Stimulated activated naive CD4-positive, alpha-beta T cell (primary cell): ENCODE measurements at places on chromosomes 12 and 14.

DNA sequence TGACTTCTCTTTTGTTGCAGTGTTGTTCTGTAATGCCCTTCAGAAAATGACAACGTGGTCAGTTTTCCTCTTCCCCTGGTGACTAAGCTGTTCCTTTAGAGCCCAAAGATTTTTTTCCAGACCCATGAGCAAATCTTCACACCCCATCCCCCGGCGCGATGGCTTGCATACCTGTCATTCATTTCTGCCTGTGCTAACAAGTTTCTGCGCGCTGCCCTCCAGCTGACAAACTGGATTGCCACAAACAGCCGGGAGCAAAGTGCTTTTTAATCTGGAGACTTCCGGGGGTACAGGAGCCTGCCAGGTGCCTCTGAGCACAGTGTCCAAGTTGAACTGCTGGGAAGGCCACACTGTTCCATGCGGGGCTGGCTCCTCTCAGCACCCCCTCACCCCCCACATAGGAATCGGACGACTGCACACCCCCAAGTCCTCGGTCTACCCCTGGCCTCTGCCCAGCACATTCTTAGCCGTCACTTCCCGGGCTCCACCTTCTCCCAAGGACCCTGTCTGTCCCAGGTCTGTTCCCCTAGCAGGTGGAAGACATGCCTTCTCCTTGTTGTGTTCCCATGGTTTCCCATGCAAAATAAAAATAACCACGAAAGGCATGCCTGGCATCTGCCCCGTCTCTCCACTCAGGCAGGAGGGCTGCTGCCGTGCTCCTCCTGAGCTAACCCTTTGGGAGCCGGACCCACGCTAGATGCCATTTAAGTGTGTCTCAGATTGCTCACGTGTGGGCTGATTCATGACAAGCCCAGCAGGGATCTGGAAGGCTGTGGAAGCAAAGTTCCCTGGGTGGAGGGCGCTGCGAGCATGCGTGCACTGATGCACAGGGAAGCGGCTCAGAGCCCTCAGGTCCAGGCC, 14.1 kb downstream of the RILPL1 start:
- no peak for DNase-seq

GRCh38 chr12:21566223-21566906, 38.3 kb downstream of the GYS2 start:
- no peak for DNase-seq

- no peak for DNase-seq
Measured at GRCh38 chr12:83841620-83842019, 1071.0 kb downstream of the SLC6A15 start.

- DNase-seq: no peak
Measured at GRCh38 chr12:121582583-121583333, 1.9 kb upstream of the KDM2B start.

DNA sequence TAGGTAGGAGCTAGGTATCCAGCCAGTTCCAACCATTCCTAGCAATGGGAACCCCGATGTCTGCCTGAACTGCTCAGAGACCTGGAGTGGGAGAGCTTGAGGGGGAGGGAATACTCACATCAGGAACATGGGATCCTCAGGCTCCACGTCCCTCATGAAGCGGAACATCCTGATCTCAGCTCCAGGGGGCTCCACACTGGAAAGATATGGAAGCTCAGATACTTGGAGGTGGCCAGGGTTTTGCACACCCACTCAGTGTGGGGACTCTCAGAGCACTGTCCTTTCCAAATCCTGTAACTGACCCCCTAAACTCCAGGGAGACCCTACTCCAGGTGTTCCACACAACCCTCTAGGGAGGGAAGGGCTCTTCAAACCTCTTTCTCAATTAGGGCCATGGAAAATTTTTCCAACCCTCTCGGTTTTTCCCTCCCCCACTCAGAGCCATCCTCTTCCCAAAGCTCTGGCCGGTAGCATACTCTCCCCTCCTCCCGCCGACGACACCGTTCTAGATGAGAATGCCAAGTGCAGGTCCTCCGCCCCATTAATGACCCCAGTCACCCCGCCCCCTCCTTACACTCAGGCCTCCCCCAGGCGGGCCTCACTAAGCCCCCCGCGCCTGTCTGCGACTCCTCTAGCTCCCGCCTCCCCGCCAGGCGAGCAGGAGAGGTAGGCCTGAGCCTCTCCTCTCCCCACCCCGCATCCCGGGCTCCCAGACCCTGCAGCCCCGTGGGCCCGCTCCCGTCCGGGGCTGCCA, 597 bp downstream of the MLF2 start:
- peak; percentile 53 for DNase-seq

GRCh38 chr12:120215766-120216735, 15.1 kb upstream of the RPLP0 start:
- no peak for DNase-seq

DNA sequence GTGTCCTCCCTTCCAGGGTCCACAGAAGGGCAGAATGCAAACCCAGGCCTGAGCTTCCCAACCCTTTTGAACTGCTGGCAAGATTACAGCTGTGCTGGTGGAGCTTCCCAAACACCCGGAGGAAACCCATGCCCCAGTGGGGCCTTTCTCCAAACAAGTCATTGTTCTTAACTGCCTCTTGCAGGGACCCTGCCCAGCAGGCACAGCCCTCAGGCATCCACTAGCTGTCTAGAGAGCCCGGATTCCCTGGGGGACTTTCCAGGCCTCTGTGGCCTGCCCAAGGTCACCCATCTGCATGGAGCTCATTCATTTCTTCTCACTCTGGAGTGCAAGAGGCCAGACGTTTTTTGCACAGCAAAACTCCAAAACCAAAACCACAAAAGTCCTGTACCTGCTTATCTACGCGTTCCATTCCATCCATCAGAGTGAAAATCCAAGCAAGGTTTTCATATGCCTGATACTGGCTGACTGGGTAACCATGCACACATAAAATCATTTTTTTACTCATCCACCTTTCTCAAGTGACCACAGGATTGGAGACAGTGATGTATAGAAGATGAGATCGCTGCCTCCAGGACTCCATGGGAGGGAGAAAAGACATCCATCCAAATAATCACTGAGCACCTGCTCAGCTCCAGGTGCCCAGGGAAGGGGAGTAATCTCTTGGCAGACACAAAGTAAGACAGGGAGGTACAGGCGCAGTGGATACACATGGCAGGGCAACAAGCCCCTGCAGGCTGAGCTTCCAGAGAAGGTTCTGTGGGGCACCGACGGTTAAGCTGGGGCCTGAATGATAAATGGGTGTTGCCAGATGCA, 17.2 kb upstream of the BDKRB2 start:
- DNase-seq: no peak

- DNase-seq: no peak
Measured at GRCh38 chr14:102058961-102059360, 27.9 kb downstream of the HSP90AA1 start.

- DNase-seq: no peak
Measured at GRCh38 chr12:5521456-5522325, 89.8 kb downstream of the NTF3 start.

DNA sequence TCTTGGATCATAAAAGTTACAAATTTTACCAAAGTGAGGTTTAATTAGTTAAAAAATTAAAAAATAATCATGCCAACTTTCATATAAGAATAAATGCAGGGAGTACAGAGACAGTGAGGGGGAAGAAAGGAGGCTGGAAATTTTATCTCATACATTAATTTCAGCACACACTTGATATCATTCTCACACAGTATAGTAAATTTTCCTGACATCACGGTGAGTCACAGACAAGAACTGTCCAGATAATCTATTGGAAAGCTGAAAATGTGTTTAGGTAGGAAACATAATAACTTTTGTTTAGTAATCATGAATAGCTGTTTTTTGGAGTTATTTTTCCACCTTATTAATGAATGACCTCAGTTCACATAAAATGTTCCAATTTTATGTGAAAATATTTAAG, 1204.8 kb downstream of the GALC start:
- no peak for DNase-seq

DNA sequence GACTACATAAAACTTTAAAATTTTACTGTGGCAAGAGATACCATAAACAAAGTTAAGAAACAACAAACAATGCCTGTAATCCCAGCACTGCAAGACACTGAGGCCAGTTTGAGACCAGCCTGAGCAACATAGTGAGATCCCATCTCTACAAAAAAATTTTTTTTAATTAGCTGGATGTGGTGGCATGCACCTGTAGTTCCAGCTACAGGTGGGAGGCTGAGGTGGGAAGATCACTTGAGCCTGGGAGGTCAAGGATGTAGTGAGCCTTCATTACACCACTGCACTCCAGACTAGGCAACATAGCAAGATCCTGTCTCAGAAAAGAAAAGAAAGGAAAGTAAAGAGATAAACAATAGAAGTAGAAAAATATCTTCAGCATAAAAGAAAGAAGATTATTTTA, 3.3 kb upstream of the TEX52 start:
- DNase-seq: no peak

GRCh38 chr14:99389174-99389826, 91.4 kb downstream of the SETD3 start:
- no peak for DNase-seq

DNA sequence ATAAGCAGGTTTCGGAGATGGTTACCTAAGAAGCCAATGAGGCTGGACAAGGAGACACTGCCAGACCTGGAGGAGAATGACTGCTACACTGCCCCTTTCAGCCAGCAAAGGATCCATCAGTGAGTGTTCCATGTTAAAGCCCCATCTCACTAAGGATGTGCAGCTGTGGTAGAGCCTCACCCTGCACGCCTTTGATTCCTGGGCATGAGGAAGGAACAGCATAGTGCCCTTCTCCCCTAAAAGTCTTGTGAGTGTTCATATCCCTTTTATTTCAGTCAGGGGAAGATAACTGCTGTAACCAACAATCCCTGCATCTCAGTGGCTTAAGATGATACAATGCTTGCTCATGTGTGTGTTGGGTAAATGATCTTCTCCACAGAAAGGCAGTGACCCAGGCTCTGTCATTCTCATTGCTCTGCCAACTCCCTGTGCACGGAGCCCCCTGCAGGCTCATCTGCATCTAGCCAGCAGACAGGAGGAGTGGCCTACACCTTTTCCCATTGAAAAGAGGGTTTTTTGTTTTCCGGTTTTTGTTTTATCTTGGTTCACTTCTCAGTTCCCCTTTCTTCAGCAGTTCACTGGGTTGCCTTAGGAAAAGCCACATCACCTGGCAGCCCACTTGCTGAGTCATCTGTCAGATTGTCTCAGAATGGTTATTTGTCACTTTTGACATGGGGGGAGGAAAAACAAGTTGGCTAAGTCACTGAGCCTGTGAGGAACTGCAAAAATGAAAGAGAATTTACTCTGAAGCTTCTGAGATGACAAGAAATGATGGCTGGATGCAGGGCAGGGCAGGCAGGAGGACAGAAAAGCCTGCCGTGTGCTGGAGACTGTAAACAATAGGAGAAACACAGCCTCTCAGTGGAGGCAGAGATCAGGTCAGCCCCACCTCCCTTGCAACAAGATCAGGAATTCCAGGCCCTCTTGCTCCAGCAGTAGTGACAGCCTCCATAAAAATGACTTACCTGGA, 193.3 kb downstream of the ANO4 start:
- no peak for DNase-seq

DNA sequence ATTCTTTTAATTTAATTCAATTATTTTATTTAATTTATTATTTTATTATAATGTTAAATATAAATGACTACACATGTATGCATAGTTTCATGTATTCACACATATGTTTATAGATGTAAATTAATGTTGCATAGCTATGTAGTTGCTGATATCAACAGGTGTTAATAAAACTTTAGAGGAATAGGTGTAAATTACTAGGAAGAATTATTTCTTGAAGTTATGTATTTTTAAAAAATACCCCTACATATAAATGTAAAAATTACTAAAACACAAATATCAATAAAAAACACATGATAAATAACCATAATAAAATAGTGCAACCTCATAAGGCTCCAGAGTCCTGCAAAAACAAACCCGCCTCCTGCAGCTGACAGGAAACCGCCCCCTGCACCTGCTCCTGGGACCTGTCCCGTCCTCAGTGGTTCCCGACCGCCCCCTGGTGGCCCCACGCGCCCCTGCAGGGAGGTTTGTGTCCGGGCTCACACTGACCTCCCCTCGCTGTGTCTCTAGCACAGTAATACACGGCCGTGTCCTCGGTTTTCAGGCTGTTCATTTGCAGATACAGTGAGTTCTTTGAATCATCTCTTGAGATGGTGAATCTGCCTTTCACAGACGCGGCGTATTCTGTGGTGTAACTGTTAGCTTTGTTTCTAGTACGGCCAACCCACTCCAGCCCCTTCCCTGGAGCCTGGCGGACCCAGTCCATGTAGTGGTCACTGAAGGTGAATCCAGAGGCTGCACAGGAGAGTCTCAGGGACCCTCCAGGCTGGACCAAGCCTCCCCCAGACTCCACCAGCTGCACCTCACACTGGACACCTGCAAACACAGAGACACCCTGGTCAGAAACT, 1264.0 kb downstream of the TMEM121 start:
- DNase-seq: peak; percentile 49

- no peak for DNase-seq
Measured at GRCh38 chr14:54300881-54301280, 95.9 kb upstream of the CDKN3 start.

DNA sequence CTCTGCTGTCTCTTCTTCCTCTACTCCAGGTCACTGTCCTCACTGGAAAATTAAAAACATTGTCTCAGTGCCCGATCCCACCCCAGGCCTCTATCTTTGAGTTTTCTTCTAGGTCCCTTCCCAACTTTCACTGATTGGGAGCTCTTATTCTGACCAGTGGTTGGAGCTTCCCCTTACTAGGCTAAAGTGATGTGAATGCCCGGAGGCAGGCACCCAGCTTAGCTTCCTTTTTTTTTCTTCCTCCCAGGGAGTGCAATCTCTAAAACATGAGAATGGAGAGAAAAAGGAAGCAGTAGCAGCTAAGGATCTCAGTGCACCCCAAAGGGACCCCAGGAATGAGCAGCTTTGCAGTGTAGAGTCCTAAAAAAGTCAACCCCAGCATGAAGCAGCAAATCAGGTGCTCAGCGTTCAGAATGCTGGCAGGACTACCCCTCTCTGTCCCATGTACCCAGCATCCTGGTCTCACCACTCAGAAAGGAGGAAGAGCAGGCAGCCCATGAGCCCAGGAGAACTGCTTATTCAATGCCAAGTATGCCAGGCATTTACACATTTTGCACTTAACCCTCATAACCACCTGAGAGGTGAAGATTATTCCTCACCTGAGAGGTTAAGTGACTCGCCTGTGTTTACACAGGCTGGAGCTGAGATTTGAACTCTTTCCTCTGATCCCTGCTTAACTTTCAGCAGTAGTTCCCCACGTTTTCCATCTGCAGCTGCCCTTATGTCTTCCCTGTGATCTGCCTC, 146.2 kb upstream of the PWP1 start:
- DNase-seq: no peak
